ENCODE measurements at places on chromosomes 4 and X.

DNA sequence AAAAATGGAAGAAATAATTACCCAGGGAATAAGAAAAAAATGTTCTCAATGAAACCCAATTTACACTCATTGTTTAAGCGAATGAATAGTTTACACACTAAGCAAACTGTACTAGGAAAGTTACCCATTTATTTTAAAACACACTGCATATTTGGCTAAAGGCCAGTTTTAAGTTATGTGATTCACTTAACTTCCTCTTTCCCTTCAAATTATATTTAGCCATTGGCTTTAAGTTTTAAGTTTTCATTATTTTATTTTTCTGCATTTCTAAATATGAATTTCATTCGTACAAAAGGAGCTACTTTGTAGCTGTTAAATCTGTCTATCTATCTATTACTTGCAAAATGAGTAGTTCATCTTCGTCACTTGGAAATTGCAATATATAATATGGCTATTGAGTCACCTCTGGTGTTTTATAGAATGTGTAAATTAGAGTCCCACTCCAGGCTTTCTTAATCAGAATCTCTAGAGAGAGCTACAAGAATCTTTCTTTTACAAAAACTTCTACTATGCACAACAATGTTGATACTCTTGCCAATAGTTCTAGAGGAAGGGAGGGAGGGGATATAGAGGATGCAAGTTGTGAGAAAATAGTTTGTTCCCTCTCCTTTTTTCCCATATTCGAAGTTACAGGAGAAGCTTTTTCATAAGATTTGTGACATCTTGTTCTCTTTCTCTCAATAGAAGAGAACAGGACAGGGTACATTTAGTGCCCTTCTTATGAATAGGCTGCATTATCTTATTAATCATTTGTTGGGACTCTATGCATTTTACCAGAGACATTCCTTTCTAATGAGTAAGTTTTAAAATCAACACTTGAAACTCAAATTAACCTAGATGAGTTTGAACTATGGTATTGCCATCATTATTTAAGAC is 41.8 kb downstream of the SULT1B1 start:
- DNase-seq, result no peak

DNA sequence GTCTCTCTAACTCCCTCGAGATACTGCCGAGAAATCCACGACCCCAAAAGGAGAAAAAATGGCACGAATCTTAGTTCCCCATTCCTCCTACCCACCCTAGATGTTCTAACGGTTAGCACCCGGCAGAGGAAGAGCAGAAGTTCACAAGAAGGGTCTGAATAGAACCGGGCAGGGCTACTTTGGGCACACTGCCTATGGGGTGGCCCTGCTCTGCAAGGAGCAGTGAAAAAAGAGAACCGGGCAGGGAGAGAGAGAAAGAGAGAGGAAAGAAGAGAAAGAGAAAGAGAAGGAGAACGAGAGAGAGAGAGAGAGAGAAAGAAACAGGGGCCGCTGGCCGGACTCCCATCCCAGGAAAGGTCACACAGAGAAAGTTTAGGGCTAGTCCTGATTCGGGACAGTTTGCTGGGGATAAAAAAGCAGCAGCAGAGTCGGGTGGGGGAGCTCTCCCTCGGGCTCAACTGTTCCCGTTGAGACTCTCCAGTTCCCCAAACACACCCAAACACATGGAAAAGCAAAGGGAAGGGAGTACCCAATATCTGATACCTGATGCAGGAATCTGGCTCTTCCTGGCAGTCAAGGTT is 468 bp downstream of the GLA start:
- DNase-seq, result no peak

DNA sequence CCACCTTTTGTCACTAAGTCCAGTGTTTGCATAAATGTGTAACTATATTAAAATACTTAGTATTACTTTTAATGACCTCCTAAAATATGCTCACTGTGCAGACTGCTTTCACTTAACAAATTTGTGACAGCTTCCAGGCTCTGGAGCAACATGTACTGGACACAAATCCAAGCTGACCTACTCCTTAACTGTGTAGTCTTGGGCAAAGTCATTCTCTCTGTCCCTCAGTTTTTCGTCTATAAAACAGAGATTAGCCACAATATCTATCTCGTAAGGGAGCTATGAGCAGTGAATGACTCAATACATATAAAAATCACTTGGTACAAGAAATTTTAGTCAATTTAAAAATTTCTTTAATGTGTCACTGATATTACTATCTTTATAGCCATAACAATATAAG is 20.4 kb upstream of the RAB40A start:
- no peak for DNase-seq

GRCh38 chrX:148785256-148785655 is 284.8 kb downstream of the AFF2 start:
- no peak for DNase-seq

DNA sequence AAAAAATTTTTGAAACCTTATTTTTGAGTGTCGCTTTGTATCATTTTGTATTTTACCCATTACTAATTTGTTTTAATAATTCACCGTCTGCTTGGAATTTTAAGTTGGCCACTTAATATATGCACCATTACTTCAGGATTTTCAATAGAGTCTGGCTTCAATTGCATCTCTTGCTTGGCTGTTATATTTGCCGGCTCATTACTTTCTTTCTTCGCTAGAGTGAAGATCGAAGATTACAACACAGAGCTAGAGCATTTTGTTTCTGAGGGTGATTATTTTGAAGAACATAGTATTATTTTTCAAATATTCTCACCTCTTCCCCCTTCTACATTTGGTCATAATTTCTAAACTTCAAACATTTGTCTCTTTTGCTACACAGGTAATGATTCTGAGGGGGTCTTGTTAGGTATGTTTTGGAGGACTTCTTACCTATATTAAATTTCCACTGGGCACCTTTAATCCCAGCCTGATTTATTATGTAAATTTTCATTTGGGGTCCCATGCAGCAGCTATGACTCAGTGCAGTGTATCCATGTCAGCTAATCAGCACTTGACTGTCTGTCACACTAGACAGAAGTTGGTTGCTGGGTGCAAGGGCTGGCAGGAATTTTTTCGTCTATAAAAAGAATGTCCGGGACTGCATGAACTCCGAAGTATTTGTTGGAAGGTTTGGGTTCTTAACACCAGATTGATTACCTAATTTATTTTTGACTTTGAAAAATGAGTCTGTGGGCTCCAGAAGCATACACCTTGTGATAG is 18.6 kb downstream of the TBC1D1 start:
- no peak for DNase-seq

- no peak for DNase-seq
Measured at GRCh38 chrX:154486396-154487207, at the start of gene UBL4A. Gene UBL4A (minus strand): TSS chrX:154486615. CDS start chrX:154486584, 31 bp downstream.

DNA sequence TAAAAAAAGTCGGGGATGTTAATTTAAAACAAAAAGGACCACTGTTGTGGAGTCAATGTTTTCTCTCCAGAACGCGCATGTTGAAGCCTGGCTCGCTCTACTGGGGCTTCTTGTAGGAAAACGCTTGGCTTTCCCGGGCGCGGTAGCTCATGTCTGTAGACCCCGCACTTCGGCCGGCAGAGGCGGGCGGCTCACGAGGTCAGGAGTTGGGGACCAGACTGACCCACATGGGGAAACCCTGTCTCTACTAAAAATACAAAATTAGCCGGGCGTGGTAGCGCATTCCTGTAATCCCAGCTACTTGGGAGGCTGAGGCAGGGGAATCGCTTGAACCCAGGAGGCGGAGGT is 15.6 kb downstream of the NELFA start:
- DNase-seq, result no peak

DNA sequence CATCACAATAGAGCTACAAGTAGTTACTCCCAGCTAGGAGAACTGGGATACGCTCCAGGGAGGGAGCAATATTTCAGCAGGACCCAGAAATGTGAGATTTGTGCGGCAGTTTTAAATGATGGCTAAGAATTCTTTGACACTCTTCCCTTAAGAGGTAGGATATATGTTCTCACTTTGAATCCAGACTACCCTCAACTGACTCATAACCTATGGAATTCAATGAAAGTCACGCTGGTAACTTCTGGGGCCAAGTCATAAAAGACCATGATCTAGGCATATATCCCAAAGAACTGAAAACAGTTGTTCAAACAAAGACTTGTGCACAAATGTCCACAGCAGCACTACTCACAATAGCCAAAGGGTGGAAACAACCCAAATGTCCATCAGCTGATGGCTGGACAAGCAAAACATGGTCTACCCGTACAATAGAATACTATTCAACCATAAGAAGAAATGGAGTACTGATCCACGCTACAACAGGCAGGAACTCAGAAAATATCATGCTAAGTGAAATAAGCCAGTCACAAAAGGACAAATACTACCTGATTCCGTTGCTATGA is 10.5 kb downstream of the CD99L2 start:
- no peak for DNase-seq

- peak; percentile 18 for DNase-seq
Measured at GRCh38 chr4:11842620-11843263, 414.0 kb upstream of the HS3ST1 start.

GRCh38 chr4:153258750-153259149 is 54.5 kb downstream of the TRIM2 start:
- no peak for DNase-seq

DNA sequence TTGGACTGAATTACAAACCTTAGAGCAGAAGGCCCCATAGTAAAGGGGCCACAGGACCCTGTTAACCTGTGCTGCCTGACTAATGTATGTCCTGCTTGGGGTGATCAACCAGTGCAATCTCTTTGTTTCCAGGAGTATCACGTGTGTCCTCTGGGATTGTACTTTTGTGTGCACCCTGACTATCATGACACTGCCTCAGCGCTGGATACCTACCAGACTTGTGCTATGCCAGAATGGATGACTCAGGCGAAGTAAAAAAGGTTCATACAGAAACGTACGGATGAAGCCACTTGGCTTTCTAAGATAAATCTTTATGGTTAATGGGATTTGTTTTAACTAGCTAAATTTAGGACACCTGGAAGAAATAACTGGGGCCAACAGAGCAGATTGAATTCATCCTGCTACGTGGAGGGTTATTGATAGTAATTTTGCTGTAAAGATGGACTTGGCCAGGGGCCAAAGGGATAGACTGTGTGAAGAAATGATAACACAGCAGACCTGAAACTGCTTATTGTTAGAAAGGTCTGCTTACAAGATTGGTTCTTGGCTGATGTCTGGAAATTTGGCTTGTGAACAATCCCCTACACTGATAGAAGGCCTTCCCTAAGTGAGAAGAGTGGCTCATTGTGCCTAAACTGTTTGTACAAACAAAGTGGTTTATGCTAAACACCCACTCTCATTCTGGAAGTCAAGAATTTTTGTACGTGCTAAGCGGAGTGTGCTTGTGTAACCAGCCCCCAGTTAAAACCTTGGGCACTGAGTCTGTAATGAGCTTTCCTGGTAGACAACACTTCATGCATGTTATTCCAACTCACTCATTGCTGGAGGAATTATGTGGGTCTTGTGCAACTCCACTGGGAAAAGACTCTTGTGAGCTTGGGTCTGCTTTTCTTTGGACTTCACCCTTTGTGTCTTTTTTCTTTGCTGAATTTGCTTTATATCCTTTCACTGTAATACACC is 750.5 kb upstream of the HTR2C start:
- no peak for DNase-seq

DNA sequence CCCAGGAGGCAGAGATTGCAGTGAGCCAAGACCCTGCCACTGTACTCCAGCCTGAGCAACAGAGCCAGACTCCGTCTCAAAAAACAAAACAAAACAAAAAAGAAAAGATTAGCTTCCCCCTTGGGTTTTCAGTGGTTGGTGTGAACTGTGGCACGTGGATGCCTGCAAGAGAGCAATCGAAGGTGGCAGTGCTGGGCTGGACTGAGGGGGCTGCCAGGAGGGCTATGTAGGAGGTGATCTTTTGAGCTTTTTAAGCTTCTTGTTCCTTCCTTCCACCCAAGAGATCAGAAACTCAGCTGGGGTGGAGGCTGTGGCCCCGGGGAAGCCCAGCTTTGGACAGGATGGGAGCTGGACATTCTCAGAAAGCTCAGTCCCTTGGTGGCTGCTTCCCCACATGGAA is 49.6 kb downstream of the PRPS1 start:
- no peak for DNase-seq

DNA sequence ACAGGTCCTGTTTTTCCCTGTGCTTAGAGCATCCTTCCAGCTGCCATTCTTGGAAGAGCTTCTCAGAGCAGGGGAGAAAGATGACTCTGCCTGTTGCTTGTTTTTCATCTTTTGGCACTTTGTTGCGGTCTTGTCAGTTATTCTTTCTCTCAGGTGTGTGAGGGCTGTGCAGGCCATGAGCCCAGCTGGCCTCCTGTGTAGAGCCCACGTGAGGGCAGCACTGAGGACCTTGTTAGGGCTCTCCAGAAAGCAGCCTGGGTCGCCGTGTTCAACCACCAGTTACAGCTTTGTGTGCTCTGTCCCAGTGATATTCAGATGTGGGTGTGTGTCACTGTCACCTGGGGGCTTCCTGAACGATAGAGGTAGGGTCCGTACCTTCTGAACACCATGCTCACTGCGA is 52.8 kb downstream of the NOP14 start:
- no peak for DNase-seq

DNA sequence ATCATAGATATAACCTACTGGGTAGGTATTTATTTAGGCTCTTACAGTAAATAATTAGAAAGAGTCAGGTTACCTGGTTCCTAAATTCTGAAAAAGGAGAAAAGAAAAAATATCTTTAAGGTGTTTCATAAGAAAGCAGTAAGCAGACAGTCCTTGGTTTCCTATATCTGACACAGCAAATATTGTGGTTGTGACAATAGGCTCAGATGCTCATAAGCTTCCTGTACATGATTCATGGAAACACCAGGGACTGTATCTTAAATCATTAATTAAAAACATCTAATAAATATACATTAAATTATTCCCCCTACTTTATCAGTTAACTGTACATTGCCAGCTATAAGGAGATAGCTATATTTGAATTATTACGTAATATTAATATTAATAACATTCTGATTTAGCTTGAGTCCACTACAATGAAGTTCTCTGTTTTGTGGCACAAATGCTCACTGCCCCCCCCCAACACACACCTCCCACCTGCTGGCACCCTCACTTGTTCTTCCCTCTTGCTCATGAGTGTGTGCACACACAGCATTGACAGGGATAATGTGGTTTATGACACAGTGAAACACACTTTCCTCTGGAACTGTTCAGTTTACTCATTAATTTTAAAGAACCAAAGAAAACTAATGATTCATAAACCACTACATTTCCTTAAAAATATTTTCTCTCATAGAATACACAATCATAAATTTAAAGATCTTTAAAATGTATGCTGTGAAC is 187.4 kb downstream of the NR3C2 start:
- DNase-seq, result no peak

GRCh38 chr4:11312389-11312788 is 116.3 kb downstream of the HS3ST1 start:
- no peak for DNase-seq

DNA sequence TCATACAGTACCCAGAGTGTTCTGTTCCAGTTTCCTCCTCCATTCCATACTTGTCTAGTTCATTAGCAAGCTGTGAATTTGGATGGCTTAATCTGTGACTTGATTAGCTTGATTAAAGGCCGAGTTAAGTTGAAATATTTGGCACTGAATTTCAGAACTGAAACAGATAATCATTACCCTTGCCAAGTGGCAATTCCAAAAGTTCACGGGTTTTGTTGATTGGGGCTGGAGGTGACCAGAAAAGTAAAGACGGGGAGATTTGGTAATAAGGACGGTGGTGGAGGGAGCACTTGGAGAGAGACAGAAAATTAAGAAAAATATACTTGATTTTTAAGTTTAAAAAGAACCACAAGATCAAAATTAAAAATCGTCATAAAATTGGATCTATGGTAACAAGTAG is 21.9 kb upstream of the KLHL2 start:
- DNase-seq, result no peak

All from NCI-H187 treated with DMSO at 0.1 percent for 48 hours (cell line).